ENCODE measurements at places on chromosomes 4 and X. TPM values are rescaled to one million over a fixed set of nuclear protein-coding genes. Genes with fewer than 3 reads are reported as not detected.

PCSK1N gene
- under 0.01 TPM for total RNA-seq

ZNF157 gene
- not detected for total RNA-seq

SPANXN4 gene
- total RNA-seq = not detected

COL4A6 gene
- total RNA-seq = 2.2 TPM

SSX4 gene
- not detected for total RNA-seq

DNA sequence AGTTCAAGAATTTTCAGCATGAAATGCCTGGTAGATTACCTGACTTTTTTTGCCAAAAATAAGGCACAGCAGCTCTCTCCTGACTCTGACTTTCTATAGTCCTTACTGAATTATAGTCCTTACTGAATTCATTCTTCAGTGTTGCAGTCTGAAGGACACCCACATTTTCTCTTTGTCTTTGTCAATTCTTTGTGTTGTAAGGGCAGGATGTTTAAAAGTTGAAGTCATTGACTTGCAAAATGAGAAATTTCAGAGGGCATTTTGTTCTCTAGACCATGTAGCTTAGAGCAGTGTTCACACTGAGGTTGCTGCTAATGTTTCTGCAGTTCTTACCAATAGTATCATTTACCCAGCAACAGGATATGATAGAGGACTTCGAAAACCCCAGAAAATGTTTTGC is 168.0 kb downstream of the SOWAHB start:
- DNase-seq = no peak

DNA sequence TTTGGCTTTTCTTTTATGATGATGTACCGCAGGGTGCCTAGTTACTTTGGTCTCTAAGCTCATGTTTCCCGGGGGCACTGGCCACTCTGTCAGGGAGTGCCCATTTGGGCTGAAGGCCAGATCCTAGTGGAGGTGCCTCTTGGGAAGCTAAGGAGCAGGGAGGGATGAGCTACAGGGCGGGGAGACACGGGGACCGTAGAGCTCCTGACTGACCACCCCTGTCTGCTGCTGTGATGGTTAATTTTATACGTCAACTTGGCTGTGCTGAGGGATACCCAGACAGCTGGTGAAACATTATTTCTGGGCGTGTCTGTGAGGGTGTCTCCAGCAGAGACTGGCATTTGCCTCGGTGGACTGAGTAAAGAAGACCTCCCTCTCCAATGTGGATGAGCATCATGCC is 24.9 kb upstream of the CLDN24 start:
- DNase-seq = no peak

DNA sequence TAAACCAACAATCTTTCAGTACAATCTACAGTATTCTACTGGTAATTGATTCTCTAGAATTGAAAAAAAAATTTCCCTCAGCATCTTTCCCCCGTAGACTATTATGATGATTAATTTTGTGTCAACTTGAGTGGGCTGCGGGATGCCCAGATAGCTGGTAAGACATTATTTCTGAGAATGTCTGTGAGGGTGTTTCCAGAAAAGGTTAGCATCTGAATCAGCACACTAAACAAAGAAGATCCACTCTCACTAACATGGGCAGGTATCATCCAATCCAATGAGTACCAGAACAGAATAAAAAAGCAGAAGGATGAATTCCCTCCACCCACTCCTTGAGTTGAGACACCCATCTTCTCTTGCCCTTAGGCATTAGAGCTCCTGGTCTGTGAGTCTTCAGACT is 186.1 kb upstream of the MAB21L2 start:
- DNase-seq = no peak

- DNase-seq = no peak
Measured at GRCh38 chr4:69057620-69058409, 38.5 kb upstream of the UGT2B7 start.

DNA sequence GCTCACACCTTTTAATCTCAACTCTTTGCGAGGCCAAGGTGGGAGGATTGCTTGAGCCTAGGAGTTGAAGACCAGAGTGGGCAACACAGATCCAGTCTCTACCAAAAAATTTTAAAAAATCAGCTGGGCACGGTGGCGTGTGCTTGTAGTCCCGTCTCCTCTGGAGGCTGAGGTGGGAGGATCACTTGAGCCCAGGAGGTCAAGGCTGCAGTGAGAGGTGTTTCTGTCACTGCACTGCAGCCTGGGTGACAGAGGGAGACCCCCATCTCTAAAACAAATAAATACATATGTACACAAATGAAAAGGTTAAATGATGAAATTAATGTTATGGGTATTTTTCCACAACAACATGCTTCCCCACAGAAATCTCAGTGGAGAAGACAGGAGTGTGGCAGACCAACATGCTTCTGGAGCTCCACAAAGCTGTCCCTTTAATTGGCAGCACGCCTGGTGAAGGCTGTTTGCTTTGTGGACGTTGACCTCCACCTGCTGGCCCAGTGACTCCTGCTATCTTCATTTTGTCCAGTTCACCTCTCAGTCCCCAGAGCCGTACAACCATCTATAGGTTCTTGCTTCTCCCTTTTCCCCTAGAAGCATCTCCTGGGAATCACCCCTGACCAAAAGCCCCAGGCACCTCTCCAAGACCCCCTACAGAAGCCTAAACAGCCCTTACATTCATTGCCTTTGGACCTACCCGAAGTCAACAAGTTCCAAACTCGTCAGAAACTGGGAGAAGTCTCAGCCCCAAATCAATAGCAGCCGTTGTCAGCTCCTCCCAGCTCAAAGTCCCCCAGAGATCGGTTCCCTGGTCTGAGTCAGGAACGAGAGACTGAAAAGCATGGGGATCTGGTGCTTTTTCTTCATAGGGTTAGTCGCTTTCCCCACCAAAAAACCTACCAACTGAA is 36.4 kb upstream of the CD99 start:
- DNase-seq = peak; percentile 27

DNA sequence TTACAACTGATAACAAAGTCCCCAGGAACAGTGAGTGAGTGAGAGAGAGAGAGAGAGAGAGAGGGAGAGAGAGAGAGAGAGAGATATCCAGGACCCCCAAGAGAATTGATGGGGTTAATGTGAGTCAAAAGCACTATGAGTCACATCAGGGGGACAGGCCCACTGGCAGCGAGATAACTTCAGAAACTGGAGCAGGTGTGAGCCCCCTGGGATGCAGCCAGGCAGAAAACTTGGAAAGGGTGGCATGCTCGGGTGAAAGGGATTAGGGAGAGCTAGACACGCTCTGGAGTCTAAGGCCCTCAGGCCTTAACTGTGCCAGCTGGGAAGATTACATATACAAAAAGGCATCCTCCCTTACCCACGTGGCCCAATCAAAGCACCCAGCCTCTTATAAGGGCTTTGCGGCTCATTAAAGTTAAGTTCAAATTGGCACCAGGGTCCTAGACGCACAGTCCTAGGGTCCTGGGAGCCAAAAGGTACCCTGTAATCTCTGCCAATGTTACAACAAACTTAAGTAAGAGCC is 841 bp downstream of the ACOT9 start:
- no peak for DNase-seq

GRCh38 chrX:69813677-69814076 is 197.8 kb downstream of the EDA start:
- no peak for DNase-seq

DNA sequence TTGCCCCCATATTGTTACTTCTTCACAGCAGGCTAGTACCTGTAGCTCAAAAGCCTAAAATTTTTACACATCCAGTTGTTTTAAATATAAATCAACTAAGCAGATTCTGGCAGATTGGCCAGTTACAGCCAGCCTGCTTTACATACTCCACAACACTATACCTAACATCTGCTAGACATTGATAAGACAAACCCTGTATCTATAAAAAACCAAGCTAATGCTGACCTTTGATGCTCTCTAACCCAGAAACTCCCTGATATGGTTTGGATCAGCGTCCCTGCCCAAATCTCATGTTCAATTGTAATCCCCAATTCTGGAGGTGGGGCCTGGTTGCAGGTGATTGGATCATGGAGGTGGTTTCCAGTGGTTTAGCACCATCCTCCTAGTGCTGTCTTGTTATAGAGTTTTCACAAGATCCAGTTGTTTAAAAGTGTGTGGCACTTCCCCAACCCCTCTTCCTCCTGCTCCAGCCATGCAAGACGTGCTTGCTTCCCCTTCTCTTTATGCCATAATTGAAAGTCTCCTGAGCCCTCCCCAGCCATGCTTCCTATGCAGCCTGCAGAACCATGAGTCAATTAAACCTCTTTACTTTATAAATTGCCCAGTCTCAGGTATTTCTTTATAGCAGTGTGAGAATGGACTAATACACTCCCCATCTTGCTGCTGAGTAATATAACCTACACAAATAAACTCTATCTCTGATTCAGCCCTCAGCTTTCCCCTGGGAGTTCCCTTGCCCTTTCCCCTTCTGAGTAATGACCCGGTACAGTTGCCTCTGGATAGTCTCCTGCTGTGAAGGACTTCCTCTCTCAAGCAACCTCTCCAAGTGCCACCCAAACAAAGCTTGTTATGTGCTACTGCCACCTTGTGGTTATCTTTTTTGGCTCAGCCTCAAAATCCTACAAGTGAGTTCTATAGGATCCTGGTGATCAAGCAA is 39.6 kb downstream of the ZCCHC13 start:
- peak; percentile 51 for DNase-seq

GRCh38 chr4:103098756-103099440 is 736 bp downstream of the BDH2 start:
- DNase-seq = no peak

GRCh38 chr4:168993714-168994510 is 16.1 kb downstream of the CBR4 start:
- DNase-seq = no peak

DNA sequence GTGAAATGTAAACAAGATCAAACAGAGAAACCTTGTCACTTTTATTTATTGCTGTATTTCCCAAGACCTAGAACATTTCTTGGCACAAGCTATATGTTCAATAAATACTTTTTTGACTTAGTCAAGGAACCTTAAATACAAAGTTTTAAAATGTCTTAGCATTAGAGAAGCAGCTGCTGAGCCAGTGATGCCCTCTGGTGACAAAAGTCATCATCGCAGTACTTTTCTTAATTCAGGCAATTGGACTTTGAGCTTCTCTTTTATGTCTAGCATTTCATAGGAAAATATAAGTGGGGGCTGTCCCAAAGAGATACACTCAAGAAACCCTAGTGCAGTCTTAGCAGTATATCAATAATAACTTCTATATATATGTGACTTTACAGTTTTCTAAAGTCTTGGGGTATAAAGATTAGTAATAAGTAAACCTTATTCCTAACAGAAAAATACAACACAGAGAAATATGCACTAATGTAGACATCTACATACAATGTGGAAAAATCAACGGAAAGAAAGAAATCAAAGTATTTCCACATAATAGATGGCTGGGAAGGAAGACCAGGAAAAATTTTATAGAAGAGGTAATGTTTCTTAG is 118.4 kb downstream of the DTHD1 start:
- no peak for DNase-seq

DNA sequence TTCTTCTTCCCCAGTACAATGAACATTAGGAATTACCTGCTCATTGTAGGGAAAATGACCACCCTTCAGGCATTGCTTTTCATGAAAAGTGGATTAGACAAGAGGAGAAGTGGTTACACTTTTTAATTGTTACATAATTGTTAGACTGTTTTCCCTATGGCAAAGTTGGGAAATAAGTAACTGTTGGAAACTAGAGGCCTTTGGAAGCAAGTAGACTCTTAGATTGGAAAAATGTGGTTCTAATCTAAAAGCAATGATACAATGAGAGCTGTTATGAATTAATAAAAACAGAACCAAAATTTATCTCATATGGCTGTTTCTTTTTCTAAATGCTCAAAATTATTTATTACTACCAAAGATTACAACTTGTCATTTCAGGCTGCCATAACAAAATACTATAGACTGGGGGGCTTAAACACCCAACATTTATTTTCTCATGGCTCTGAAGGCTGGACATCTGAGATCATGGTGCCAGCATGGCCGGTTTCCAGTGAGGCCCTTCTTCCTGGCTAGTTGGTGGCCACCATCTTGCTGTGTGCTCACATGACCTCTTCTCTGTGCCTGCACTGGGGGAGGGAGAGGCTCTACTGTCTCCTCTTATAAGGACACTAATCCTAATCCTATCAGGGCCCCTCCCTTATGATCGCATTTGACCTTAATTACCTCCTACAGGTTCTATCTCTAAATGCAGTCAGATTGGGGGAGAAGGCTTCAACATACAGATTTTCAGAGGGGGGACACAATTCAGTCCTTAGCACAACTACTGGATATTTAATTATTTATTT is 12.5 kb downstream of the CC2D2A start:
- no peak for DNase-seq

GRCh38 chrX:136057567-136057966 is 72.3 kb downstream of the SLC9A6 start:
- DNase-seq = no peak

- DNase-seq = no peak
Measured at GRCh38 chr4:48753159-48753558, 26.9 kb downstream of the FRYL start.

DNA sequence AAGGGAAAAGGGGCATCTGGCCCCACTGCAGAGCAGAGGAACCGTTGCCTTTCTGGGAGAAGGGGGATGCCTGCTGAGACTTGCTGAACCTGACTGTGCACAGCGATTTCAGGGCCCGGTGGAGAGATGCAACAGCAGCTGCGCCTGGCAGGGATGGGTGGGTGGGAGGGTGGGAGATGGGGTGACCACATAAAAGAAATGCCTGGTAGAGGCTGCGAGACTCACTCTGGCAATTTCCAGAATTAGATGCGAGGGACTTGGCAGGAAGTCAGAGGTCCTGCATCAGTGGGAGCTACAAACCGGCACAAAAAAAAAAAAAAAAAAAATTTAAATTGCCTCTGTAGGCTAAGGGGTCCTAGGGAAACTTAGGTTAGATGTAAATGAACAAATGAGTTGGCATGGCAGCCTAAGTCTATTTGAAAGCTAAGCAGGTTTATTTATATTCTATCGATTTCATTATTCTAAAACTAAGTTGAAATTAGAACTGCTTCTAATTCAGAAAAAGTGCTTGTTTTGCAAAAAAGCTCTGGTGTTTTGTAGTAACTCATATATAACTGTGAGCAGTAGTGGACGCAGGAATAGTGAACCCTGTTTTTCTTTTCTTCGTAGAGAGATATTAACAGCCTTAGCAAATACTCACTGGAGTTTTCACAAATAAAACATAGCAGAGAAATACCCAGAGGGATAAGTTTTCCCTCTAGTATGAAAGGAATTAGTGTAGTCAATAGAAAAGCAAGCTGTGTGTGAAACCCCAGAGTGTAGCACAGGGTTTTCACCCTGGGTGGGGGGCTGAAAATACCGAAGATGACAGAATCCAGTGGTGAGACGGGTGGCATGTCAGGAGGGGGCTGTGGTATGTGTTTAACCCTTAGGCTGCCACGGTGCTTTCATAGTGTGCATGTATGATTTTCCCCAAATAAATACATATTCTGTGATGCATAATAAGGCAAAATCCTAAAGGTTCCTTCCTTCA is 130.1 kb downstream of the EGF start:
- no peak for DNase-seq

- no peak for DNase-seq
Measured at GRCh38 chrX:21481761-21482160, 107.5 kb downstream of the CNKSR2 start.

Data from dermis microvascular lymphatic vessel endothelial cell (primary cell).